Stimulated activated CD4-positive, alpha-beta T cell treated with anti-CD3 and anti-CD28 coated beads, Interleukin-4, amount 100 ng/mL, for 4 hours (primary cell): ENCODE measurements at places on chromosomes 6 and 20.

DNA sequence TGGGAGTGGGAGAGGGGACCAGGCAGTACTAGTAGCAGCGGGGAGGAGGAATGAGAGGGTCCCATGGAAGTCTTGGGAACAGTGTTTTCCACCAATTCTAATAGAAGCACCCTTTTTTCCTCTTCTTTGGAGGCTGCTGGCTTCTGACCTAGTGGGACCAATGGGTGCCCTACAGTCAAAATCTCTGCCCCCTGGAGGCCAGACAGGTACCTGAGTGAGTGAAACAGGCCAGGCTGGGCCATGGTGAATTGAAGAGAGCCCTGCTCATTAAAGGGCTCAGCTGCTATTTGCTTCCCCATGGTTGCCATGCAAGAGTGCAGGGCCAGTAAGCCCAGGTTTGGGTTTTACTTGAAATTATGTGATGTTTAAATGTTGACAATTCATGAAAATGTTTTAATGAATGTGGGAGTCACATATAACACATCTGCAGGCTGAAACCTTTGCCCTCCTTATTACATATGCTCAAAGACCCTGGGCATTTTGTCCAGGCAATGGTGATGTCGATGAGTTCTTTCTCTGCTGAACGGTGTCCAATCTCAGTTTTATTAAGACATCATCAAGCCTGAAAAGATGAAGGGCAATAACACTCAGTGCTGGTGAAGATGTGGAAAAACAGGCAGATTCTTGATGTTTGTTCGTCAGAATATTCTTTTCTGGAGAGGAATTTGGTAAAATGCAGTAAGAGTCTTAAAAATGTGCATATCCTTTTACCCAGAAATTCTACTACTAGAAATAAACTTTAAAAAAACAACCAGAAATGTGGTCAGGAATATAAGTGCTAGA, 42.3 kb upstream of the OCSTAMP start:
- no peak for DNase-seq

GRCh38 chr6:163741342-163741741, 326.8 kb downstream of the QKI start:
- DNase-seq = no peak

GRCh38 chr6:89385156-89385667, 26.9 kb downstream of the RRAGD start:
- DNase-seq = no peak

DNA sequence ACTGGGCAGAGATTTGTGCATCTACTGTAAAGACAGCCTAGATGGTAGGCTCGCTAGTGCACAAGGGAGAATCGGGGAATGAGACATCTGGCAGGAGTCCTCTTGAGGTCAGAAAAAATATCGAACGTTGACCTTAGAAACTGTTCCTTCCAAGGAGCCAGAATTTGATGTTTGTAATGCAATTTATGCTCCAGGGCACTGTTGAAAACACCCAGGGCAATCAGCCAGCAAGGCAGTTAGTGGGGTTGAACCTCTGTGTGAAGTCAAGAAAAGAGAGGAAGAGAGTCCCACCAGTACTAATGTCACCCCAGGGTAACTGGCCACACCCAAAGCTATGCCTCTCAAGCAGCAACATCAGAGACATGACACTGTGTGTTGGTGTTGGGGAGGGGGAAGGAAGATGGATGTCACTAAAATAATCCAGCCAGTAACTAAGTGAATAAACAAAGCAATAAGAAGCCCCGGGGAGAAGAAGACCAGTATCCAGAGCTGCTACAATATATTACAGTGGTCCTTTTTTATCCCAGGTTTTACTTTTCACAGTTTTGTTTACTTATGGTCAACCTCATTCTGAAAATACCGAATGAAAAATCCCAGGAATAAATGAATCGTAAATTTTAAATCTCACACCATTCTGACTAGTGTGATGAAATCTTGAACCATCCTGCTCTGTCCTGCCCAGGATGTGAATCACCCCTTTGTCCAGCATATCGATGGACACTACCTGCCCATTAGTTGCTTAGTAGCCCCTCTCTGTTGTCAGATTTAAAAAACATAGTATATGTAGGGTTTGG, 32.9 kb upstream of the PDE10A start:
- no peak for DNase-seq

DNA sequence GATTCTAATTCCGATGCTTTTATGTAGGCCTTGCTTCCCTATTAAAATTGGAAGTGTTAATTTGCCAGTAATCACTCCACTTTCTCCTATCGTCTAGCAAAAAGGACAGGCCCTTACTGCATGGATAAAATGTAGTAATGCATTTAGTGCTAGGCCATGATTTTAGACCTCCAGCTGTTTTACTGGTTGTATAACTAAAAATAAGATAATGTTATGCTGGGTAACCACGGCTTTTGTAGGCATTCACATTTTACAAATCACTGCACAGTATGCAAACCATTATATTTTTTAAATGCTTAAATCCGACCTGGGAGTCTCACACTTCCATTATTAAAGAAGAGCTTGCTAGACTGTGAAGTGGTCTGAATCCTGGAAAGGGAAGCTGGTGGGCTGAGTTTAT, 179.5 kb downstream of the TFAP2A start:
- DNase-seq = no peak

DNA sequence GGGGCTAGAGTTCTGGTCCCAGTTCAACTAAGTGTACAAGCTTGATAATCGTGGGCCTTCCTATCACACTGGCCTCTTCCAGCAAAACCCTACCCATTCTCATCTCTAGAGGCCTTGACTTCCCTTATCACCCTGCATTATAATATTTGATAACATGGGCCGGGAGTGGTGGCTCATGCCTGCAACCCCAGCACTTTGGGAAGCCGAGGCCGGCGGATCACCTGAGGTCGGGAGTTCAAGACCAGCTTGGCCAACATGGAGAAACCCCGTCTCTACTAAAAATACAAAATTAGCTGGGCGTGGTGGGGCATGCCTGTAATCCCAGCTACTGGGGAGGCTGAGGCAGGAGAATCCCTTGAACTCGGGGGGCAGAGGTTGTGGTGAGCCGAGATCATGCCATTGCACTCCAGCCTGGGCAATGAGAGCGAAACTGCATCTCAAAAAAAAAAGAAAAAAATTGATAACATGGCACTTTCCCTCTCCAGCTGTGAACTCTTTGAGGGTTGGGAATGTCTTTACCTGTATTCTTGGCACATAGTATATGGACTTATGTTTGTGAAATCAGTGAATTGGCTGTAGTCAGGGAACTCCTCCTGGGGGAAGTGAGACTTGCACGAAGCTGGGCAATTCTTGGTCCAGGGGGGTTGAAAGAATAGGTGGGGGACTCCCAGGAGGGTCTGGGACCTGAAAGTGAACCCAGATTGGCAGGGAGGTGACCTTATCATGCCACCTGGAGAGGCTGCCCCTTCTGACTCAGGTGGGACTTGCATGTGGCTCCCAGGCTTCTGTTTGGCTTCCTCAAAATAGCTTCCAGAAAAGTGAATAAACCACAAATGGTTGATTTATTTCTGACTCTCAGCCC, 915 bp upstream of the C6orf47 start:
- no peak for DNase-seq

DNA sequence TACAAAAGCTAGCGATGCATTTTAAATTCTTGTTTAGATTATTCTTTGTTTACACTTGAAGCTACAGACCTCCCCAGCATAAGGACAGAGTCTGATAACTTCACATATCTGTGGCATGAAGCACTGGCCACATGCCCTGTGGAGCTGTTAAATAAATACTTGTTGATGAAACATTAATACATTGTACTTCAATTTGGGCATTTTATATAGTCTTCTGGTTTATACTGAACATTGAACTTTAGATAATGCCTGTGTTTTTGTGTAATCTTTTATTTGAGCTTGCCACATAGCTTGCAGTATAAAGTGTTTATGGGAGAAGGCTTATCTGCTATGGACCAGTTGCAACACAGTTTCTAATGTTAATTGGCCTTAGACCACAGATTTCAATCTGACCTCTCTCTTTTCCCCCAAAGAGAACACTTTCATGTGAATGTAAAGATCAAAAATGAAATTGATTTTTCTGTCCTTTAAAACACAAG, 48.2 kb downstream of the FRK start:
- no peak for DNase-seq

DNA sequence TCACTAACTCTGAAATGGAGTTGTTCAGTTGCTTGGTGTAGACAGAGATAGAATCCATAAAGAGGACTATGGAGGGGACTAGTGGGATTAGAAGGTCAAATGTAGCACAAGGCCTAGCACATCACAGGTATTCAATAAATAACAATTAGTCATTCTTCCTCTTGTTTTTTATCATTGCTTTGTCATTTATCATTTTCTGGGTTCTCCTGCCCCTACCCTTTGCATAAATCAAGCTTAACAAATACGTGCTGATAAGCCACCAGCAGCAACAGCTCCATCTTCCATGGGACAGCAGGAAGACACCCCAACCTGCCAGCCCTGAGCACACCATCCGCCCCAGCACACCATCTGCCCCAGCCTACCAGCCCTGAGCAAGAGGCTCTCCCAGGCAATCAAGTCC, 23.1 kb downstream of the TRAM2 start:
- DNase-seq = no peak

GRCh38 chr6:17552861-17553260, 47.2 kb upstream of the FAM8A1 start:
- DNase-seq = no peak

- DNase-seq = no peak
Observed at GRCh38 chr20:33079259-33079658, at the start of gene BPIFB4. Gene BPIFB4 (plus strand): TSS chr20:33079643. CDS start chr20:33081527, 1,884 bp downstream.

DNA sequence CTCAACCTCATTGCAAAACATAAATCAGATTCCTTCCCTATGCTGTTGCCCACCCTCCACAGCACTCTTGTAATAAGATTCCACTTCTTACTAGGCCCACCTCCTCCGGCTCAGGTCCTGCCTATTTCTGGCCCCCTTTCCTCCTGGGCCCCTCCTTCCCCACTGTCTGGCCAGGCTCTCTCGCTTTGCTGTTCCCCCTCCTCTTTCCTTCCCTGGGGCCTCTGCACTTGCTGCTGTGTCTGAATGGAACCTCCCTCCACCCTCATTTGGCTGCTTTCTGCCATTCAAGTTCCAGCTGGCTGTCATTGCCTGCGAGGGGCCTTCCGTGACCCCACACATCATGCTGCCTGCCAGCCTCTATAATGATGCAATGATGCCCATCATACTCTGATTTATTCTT, 38.9 kb downstream of the ARHGAP40 start:
- DNase-seq = no peak

GRCh38 chr6:140036196-140036595, 661.7 kb upstream of the CITED2 start:
- DNase-seq = no peak

DNA sequence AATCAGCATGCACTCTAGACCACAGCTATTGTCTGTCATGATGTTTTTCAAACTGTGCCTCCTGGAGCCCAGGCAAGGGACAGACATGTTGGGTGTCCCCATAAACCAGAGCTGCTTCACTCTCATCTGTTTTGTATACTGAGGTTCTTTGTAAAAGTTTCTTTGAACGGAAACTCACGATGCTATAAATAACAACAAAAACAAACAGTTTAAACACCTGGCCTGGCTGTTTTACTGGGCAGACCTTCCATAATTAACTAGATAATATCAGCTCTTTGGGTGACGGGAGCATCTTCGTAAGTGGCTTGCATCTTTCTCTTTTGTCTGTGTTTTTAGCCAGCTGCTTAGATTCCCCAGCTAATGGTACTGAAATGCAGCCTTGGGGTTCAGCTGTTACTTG, 190.3 kb downstream of the ZDHHC14 start:
- no peak for DNase-seq

DNA sequence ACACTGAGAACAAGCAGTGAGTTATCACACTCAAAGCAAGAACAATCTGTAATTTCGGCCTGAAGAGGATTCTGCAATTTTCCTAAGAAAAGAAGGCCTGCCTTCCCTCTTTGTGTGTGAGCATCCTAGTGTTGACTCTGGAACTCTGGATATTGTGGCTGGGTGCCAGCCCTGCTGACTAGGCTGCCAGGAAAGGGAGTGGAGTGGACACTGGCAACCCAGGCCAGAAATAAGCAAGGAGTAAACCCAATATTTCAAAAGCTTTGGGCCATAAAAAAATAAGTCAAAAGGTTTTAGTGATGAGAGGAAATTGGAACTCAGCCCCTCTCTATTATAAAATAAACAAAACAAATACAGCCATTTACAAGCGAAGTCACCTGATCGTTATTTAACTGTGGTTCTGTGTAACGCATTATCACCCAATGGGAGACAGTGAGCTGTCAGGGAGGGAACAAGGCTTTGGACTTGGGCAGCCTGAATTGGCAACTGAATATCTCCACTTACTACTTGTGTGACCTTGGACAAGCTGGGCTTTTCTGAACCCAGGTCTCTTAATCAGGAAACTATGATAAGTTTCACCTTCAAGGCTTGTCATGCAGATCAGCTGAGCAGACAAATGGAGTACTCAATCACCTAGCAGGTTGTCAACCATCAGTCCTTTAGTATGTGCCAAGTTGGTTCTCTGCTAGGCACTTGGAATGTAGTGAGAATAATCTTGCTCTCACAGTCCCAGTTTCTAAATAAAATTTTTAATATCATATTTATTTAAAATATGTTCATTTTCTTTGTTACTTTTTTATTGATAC, 196.2 kb downstream of the PAX1 start:
- DNase-seq = no peak

DNA sequence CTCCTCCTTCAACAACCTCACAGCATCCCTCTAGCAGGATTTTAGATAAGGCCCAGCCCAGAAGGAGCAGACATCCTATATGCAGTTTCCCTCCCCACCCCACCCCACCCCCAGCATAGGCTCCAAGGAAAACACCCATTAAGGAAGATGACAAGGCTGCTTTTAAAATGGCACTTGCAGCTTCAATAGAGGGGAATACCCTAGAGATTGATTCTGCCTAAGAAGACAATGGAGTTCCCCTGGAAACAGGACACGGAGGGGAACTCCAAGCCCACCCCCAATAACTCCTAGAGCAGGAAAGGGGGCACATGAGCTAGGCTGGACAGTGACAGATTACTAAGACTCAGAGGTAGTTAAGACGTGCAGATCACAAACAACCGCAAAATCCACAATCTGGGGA, 34.7 kb downstream of the CPNE5 start:
- DNase-seq = no peak

DNA sequence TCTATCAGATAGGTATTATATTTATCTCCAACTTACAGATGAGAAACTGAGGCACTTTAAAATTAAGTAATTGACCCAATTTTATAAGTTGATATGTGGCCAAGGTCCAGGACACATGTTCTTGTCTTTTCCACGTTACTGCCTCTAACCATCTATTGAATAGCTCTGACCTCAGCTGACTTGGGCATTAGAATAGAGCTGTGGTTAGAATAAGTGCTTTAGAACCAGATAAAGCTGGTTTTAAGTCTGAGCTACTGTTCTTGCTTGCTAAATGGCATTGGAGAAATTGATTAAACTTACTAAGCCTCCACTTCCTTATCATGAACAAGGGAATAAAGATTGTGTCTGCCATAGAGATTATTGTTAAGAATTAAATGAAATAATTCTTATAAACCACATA, 147.8 kb upstream of the DTNBP1 start:
- DNase-seq = no peak

GRCh38 chr6:137297887-137298286, 78.7 kb upstream of the IFNGR1 start:
- no peak for DNase-seq

GRCh38 chr6:158016571-158017383, 35.1 kb downstream of the SYNJ2 start:
- DNase-seq = no peak
